Glomerular endothelial cell (primary cell): ENCODE measurements at places on chromosomes 12 and 14. TPM values are rescaled to one million over a fixed set of nuclear protein-coding genes. Genes with fewer than 3 reads are reported as not detected.

Gene SERPINA10
- not detected in 2 replicates for total RNA-seq

Gene AP5M1
- 27.9 and 30.7 TPM in 2 replicates for total RNA-seq

- DNase-seq: no peak
These were observed 141.1 kb downstream of the SLC15A5 start for GRCh38 chr12:16136219-16136988.

- DNase-seq: no peak
These were observed 34.5 kb upstream of the TBX5 start for GRCh38 chr12:114440270-114441038.

- DNase-seq: no peak
These were observed 191.6 kb downstream of the DUSP6 start for GRCh38 chr12:89160716-89161123.
